ENCODE measurements at places on chromosomes 6 and 20.

DNA sequence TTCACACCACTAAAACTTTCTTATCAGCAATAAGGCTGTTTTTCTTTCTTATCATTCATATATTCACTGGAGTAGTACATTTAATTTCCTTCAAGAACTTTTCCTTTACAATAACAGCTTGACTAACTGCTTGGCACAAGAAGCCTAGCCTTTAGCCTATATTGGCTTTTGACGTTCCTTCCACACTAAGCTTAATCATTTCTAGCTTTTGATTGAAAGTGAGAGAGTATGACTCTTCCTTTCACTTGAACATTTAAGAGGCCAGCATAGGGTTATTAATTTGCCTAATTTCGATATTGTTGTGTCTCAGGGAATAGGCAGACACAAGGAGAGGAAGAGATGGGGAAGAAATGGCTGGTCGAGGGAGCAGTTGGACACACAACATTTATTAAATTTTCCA lies 23.6 kb downstream of the THEMIS start:
- no peak for DNase-seq
- H3K27ac ChIP-seq: no peak overlapping the region
- H3K27me3 ChIP-seq: peaks cover 3% of the 10 kb centered on the region
- H3K36me3 ChIP-seq: no peaks in the 10 kb centered on the region
- no peak overlapping the region for H3K4me3 ChIP-seq

DNA sequence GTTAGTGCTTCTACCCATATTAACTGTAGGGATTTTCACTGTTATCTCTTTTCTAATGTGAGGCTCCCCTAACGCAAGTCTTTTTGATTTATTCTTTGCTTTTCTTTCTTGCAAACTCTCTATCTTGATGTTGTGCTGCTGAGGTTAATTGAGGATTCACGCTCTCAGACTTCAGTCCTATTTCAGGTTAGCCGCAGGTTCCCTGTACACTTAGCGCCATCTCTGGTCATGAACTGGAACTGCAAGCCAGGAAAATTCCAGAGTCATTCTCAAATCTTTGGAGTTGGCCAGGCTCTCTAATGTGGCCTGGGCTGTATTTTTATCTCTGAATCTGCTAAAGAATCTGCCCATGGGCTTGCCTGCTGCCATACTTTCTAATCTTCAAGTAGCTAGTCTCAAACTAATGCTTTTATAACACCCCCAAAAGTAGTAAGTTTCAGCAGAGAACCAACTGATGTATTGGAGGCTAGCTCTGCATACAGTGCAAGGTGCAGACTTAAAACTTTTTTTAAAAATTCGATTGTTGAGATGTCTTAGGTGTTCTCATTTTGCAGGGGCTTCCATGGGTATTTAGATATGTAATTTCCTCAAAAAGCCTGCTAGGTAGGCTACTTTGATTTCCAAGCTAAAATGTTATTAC lies 91.1 kb upstream of the OPRM1 start:
- no peak for DNase-seq
- no peak overlapping the region for H3K4me3 ChIP-seq
- no peak overlapping the region for H3K27ac ChIP-seq
- no peaks in the 10 kb centered on the region for H3K4me1 ChIP-seq
- no peaks in the 10 kb centered on the region for H3K36me3 ChIP-seq

DNA sequence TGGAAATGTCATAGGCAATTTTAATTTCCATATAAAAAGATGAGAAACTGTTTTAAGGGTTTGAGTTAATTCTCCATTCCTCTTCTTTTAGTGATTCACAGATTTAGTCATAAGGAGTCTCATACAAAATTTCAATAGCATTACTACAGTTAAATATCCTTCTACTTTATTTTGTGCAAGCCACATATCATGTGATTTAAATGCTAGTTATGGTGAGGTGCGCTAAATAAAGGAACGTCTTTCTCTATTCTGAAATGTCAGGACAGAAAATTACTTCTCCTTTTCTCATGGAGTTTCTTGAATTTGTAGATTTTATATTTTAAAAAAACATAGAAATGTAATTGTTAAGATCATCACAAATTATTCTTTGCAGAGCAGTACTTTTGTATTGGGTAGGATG lies 50.0 kb upstream of the SUPT3H start:
- H3K4me3 ChIP-seq: no peak overlapping the region
- H3K36me3 ChIP-seq: no peaks in the 10 kb centered on the region
- H3K27ac ChIP-seq: no peak overlapping the region
- H3K27me3 ChIP-seq: peaks cover 6% of the 10 kb centered on the region
- no peaks in the 10 kb centered on the region for H3K4me1 ChIP-seq

DNA sequence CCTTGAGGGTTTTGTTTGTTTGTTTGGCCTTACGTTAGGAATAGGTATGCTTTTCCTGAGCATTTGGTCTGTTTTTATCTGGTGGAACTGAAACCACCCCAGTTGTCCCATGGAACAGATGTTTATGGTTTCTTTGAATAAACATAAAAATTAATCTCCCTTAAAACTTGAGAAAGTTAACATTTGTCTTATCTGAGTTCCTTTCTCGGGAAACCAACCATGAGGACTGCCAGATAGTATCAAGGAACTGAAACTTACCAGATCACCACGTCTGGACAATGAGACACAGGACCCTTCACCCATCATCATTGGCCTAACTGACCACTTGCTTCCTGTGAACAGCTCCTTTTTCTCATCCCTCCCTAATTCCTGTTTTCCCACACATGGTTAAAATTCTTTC lies 15.3 kb upstream of the HECA start:
- H3K4me1 ChIP-seq: no peaks in the 10 kb centered on the region
- H3K36me3 ChIP-seq: no peaks in the 10 kb centered on the region
- H3K27me3 ChIP-seq: no peaks in the 10 kb centered on the region
- no peak overlapping the region for H3K27ac ChIP-seq
- DNase-seq: no peak
- H3K4me3 ChIP-seq: no peak overlapping the region

Data from right atrium auricular region (tissue), 2 donors.